Activated T-cell treated with anti-CD3 and anti-CD28 coated beads, Interleukin-2, amount 50 U/mL, for 48 hours (primary cell): ENCODE measurements at places on chromosomes 2 and 18.

- DNase-seq: no peak
These were observed 105.2 kb downstream of the NETO1 start for GRCh38 chr18:72762515-72763122.

DNA sequence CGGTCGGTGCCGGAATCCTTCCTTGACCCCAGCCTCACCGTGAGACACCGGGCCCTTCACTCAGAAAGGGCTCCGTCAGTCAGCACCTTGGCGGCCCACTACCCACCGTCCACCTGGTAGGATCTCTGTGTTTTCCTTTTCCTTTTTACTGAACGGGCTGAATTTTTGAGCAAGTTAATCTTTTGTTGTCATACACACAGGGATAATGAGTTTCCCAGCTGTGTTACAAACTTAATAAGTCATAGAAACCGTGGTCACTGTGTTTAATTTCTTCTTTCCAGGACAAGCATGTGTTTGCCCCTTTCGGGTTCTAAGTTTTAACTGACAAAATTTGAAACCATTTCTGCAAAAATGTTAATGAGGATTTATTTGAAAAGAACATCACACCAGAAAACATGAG, 39.0 kb upstream of the TPO start:
- no peak for DNase-seq

DNA sequence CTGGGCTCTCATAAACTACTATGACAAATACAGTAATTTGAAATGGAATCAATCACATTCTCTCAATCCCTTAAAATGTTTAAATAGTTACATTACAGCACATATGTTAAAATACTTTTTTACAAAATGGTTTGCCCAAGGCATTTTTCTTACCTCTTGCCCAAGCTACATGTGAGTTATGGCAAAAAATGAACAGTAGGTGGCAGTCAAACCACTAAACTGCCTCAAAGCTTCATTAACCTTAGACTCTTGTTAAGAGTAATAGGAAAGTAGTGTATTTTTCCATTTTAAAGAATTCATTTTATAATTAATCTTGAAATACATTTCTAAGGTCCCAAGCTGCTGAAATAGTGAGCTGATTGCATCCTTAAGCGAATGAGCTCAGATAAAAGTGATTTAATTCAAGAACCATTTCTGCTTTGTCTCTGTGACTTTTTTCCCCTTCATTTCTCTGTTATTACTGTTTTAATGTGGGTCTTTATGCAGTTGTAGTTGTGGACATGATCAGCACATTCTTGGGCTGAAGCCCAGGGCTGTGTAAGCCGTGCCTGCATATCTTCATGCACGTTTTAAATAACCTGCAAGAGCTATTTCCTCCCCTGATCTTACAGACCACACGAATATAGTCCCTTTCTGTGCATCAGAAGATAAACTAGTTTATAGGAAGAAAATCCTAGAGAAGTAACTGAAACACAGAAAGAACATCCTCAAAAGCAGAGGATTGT, 311.8 kb downstream of the LNPK start:
- DNase-seq: no peak

DNA sequence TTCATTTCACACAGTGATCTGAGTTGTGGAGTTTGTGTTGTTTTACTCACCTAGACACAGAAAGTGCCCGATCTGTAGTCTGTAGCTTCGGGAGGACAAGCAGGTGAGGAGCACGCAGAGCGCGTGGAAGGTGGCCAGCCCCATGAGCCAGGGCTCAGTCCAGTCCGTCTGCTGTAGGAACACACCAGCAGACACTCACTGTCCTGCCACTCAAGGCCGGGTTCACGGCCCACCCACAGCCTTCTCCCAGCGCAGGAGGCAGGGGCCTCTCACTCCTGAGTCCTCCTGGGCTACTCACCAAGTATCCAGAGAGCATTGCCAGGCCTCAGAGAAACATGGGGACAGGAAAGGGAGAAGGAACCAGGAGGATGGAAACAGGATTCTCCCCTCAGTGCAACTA, 1.7 kb downstream of the TMEM18 start:
- no peak for DNase-seq

DNA sequence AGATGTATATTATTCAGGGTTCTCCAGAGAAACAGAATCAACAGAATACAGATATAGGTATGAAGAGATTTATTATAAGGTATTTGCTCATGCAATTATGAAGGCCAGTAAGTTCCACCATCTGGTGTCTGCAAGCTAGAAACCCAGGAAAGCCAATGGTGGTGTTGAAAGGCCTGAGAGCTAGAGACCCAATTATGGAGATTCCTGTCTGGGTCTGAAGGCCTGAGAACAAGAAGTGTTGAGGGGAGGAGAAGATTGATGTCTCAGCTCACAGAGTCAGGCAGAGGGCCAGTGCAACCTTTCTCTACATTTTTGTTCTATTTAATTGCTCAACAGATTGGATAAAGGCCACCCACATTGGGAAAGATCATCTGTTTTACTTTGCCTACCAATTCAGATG, 524.2 kb upstream of the CRIM1 start:
- no peak for DNase-seq

- no peak for DNase-seq
These were observed 137.7 kb downstream of the ASB1 start for GRCh38 chr2:238564286-238564920.

DNA sequence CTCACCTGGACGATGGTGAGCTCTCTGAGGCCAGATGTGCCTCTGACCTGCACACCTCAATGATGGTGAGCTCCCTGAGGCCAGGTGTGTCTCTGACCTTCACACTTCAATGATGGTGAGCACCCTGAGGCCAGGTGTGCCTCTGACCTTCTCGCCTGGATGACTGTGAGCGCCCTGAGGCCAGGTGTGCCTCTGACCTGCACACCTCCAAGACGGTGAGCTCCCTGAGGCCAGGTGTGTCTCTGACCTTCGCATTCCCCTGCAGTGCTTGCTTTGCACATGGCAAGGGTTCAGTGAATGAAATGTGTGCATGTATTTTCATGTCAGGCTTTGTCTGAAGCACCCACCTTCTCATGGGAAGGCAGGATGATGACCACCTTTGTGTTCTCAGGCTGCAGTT, 95.5 kb downstream of the PTGR3 start:
- no peak for DNase-seq

DNA sequence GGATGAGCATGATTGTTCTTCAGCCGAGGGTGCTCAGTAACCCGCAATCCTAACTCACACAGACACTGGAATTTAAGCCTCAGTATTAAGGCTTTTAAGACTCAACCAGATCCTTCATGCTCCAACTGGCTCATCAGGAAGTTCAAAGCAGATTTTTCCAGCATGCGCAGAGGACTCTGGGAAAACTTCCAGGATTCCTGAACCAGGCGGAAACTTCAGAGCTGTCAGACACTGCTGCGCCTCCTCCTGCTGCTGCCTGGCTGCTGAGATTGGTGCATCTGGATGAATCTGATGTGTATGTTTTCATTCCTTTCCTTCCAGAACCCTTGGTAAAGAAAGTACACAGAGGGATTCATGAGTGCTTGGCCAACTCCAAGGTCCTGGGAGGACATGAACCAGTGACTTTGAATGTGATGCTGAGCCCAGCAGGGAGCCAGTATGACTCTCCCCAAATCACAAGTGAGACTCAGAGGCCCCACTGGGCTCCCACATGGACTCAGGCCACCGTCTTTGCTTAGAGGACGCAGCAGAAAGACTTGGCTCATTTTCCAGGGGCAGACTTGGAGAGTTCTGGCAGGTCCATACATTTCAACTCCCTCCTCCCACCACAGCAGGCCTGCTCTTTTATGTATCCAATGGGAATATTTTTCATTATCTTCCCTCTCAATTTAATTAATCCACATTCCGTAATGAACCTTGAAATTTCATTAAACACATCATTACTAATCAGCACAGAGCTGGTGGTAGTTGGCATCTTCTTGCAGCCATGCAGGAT, 143.5 kb upstream of the HDAC4 start:
- DNase-seq: no peak

GRCh38 chr2:37544591-37545031, 126.8 kb downstream of the CDC42EP3 start:
- DNase-seq: no peak

DNA sequence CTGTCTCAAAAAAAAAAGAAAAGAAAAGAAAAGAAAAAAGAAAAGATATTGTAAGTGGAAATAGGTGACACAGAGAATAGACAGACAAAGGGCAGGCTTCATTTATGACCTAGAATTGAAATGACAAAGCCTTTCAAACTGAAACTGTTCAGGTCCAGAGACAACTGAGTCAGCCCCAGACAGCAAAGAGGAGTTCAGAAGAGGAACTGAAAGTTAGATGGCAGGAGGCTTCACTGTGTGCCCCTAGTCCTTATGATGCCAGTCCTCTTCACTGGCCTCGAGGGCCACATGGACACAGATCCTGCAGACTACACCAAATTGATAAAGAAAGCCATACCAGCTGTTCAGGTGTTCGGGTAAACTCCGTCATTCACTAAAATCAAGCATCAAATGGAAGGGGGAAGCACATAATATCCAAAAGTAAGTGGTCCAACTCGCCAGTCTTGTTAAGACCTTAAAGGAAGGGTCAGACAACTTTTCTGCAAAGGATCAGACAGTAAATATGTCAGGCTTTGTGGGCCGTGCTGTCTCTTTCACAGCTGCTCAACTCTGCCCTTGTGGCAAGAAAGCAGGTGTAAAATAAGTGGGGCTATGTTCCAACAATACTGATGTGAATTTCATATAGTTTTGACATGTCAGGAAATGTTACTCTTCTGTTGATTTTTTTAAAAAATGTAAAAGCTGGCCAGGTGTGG, 231.9 kb upstream of the MGAT5 start:
- DNase-seq: no peak

DNA sequence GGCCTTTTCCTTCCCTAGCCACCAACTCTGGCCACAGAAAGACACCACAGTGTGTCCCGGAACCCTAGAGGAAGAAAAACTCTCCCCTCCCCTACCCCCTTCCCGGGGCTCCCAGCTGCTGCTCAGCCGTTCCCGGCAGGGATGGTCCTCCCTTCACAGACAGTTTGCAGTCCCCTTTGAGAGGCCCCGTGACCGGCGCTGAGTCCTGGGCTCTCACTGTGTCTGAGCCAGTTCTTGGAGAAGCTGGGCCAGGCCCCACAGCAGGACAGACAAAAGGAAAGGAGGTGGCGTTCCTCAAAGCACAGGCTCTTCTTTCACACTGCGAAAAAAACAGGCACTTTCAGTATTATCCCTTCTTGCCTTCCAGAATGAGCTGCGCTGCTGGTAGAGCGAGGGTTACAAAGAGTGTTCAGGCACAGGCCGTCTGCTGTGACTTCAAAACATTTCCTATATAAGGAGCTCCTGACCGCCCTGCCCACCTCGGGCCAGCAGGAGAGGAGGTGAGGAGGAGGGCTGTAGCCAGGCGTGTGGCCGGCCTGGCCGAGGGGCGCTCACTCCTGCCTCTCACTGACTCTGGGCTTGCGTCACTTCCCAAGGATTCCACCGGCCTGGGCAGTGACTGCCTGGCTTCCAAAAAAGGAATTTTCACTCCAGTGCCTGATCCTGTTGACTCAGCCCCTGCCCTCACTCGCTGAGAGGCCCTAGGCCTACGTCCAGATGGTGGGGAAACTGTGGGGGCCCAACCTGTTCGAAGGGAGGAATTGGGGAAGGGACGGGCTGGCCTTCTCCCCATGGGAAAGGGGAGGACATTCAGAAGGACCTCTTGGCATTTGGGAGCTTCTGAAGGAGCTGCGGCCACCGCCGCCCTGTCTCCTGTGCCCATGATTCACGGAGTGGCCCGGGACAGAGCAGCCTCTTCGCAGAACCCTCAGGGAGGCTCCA, 24.9 kb downstream of the CIDEA start:
- no peak for DNase-seq

DNA sequence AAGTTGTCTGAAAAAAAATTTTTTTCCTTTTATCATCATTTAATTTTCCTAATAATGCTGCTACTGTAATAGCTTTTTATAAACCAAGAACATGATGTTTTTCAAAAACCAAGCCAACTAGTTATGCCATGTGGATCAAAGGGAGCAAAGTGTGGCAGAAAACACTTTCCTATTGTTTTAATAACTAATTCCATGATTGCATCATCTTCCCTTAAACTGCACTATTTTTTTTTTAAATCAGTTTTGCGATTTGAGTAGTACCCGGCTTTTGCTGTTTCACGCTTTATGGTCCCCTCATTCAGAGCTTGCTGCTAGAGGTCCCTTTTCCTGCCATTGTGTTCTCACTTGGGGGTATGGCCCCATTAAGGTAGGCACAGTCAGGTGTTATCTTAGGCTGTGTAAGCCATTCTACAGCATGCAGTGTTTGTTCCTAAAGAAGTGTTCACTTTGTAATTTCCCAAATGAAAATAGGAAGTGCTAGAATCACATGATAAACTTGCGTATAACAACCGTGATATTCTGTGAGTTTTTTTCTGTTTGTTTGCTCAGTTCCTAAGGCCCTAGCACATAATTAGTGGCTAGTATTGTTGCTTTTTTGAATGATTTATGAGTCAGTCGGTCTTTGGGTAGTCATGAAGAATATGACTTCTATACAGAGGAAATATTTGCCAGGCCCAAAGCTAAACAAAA, 225.8 kb downstream of the PTGR3 start:
- no peak for DNase-seq

- no peak for DNase-seq
These were observed 71.1 kb downstream of the MGAT5 start for GRCh38 chr2:134324947-134325346.

- no peak for DNase-seq
These were observed 14.6 kb upstream of the DNAJC27 start for GRCh38 chr2:24986372-24986771.

DNA sequence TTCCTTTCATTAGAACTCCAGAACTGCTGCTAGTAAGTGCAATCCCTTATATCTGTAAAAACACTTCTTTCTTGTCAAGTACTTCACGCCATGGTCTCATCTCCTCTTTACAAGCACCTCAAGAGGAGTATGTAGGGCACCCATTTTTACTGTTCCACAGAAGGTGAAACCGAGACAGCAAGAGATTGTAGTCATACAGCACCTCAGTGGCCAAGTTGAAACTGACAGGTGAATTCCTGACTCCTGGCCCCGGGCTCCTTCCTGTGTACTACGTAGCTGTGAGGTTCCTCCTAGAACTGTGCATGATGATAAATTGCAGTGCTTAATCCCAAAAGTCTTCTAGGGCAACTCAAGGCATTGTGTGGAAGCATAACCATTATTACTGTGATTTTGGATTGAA, 131.5 kb upstream of the MEIS1 start:
- DNase-seq: no peak

- DNase-seq: no peak
These were observed 9.9 kb downstream of the SH2D6 start for GRCh38 chr2:85428343-85428881.

DNA sequence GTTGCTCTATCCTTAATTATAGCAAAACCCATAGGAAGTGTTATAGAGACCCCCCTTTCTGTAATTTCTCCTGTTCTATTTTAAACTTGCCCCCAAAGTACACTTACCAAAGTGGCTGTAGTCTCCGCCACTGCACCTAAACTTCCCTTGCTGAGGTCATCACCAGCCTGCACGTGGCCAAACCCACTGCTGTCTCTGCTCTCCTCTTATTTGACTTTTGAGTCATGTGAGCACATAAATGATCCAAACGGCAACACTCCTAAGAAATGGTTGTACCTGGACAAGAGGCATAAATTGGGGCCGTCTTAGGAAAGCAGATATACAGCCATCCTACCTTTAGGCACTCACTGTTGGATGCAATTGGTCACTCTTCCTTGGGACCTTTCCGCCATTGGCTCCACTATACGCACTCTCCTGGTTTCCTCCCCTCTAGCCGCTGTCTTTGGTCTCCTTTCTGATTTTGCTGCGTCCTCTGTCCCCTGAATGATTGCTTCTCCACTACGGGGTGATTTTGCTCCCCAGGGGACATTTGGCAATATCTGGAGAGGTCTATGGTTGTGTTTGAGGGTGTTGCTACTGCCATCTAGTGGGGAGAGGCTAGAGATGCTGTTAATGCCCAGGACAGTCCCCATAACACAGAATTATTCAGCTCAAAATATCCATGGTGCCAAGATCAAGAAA, 19.2 kb upstream of the IL36G start:
- peak; percentile 46 for DNase-seq

GRCh38 chr2:197914778-197915177, 110.4 kb downstream of the PLCL1 start:
- DNase-seq: no peak
